ENCODE measurements at places on chromosomes 1 and 21.

- DNase-seq = no peak
Measured at GRCh38 chr1:247330548-247331171, 1.0 kb downstream of the ZNF496 start.

GRCh38 chr1:184215274-184215925, 163.9 kb downstream of the TSEN15 start:
- no peak for DNase-seq

DNA sequence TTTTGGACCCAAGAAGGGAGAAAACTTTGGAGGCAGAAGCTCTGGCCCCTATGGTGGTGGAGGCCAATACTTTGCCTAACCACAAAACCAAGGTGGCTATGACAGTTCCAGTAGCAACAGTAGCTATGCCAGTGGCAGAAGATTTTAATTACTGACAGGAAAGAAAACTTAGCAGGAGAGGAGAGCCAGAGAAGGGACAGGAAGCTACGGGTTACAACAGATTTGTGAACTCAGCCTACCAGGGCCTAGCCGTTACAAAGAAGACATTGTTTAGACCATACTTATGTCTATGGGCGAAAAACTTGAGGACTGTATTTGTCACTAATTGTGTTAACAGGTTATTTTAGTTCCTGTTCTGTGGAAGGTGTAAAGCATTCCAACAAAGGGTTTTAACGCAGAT, 10.4 kb upstream of the ACOT11 start:
- no peak for DNase-seq

DNA sequence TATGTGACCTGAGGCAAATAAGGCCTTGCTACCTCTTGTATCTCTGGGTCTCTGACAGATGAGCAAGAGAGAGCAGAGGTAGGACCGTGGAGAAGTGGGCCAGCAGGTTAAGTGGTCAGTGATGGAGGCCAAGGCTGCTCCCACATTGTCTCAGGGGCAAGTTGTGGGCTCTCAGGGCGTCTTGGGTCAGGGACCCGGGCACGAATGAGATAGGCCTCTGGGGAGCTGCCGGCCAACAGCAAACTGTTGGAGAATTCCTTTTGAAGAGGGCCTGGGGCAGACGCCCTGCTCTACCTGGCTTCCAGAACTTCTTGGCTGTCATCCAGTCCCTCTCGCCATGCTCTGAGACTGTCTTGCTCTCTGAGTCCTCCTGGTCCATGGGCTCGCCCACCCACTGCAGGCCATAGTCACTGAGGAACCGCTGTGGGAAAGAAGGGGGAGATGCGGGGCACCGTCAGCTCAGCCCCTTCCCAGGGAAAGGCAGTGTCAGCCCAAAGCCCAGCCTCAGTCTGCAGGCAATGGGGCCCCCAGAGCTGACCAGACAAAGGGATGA, 12.4 kb downstream of the UBXN11 start:
- DNase-seq = no peak

- DNase-seq = no peak
Measured at GRCh38 chr1:112325504-112325903, 70.5 kb upstream of the CTTNBP2NL start.

DNA sequence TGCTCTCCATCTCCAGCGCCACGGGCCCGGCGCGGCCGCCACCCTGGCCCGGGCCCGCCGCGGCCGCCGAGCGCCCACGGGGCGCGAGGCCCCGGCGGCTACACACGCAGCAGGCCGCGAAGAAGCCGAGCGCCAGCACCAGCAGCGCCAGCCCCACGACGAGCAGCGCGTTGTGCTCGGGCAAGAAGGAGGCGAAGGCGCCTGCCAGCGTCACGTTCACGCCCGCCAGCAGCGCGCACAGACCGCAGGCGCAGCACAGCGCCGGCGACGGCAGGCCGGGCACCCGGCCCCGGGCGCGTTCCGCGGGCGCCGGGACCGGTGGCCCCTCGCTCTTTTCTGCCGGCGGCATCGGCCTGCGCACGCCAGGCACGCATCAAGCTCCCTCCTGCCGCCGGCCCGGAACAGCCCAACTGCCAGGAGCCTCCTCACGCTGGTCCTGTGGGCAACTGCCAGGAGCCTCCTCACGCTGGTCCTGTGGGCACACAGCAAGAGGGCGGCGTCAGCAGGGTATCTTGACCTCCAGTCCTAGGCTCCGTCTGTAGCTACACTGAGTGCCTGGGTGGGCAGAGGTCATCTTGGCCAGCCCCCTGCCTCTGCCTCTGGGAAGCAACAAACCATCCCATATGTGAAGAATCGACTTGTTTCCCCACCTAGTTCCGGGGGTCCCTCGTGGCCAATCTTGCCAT, 18.1 kb downstream of the KNCN start:
- DNase-seq = no peak

- no peak for DNase-seq
Measured at GRCh38 chr21:40595806-40596205, 251.2 kb downstream of the DSCAM start.

GRCh38 chr1:37514350-37515184, at the start of gene MEAF6:
Gene MEAF6, minus strand, starts transcription at chr1:37514766. Its CDS starts 20 bp downstream, at chr1:37514746.
- peak; percentile 69 for DNase-seq

- no peak for DNase-seq
Measured at GRCh38 chr1:24385160-24385940, 28.2 kb downstream of the STPG1 start.

DNA sequence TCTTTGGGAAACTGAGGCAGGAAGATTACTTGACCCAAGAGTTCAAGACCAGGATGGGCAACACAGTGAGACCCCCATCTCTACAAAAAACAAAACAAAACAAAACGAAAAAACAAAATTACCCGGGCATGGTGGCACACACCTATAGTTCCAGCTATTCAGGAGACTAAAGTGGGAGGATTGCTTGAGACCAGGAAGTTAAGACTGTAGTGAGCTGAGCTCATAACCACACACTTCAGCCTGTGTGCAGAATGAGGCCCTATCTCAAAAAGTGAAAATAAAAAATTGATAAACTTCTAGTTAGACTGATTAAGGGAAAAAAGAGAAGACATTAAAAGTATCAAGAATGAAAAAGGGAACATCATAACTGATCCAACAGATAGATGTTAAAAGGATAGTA, 154.0 kb downstream of the RHOU start:
- no peak for DNase-seq

DNA sequence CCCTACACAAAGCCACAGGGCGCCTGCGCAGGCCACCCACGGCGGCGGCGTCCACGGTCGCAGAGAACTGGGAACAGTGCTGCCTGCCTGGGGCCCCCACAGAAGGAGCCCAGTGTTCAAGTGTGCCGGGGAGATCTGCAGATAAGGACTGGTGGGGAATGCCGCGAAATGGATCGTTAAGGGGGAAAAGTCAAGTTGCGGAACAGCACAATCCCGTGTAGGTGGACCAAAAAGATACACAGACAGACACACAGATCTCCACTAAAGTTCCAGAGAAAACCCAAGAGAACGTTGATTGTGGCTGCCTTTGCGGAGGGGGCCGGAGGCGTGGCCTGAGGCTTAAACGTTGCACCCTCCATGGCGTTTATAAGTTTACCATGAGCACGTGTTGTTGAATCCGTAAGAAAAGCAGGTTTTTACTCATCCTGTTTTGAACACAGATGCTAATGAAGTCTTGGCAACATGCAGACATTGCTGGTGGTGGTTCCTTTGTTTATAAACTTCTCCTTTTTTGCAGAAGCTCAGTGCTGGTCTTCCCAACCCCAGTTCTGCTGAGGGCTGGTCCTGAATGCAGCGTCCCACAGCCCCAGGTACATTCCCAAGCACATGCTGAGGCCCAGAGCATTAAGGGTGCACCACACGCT, 4.1 kb downstream of the SPATC1L start:
- DNase-seq = no peak

DNA sequence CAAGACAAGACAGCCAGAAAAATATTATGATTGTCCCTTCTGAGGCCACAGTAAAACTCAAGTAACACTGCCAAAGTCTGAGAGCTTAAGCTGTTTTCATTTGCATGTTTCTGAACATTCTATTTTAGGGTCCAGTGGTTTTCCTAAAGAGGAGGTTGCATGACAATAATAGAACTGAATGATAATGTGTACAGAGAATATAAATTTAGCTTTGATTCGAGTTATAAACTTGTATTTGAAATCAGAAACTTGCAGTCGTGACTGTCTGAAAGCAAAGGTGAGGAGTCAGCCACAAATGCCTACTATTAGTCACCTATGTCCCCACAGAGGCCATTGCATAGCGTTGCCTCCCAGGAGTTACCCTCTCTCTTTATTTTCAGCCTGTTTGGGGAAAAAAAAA, 363.1 kb upstream of the ADGRL2 start:
- DNase-seq = no peak

DNA sequence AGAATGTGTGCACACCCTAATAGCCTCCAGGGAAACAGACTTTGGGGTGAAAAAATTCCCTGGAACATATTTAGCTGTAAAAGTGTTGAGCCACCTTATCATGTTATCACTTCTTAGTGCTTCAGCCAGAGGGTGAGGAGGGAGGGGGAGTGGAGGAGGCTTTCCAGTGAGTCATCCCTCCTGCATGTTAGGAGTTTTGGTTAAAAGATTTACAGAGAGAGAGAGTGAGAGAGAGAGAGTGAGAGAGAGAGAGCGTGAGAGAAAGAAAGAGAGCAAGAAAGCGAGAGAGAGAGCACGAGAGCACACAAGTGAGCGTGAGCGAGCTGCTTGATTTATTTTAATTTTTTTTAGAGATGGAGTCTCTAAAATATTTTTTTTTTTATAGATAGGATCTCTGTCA, 13.5 kb upstream of the CACNA1E start:
- DNase-seq = peak; percentile 61

DNA sequence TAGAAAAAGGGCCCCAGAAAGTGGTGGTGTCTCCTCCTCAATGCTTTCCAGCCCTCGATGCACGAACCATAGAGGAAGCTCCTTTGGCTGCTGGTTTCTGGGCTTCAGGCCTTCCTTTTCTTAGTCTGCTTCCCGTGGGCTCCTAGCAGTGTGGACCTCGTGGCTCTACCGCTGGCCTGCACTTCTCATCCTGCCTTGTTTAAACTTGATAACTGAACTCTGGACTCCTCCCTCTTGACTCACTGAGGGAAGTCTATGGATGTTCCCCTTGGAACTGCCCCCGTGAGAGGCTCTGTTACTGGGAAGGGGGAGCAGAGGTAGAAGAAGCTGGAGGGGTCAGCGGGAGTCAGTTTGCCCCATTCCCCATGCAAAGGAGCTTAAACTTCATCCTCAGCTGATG, 75.3 kb upstream of the WDR26 start:
- no peak for DNase-seq

DNA sequence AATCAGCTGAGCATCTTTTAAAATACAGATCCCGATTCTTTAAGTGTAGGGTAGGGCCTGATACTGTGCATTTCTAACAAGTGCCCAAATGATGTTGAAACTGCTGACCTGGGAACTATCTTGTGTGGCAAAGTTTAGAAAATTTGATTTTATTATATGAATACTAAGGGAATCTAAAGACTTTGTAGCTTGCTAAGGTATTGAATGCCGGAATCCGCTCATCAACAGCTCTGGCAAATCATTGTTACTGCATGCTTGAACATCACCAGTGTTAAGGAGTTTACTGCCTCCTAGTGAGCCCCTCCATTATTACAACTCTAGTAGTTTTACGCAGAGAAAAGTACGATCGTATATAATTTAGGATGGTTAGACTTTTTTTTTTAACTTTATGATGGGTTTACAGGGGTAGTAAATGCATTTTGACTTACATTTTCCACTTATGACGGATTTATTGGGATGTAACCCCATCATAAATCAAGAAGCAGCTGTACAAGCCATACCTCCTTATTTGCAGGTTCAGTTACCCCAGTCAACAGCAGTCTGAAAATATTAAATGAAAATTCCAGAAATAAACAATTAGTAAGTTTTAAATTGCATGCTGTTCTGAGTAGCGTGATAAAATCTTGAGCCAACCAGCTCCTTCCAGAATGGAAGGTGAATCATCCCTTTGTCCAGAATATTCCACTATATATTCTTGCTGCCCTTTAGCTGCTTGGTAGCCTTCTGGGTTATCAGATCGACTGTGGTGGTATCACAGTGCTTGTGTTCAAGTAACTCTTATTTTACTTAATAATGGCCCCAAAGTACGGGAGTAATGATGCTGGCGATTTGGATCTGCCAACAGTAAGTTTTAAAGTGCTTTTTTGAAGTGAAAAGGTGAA, 892 bp downstream of the TYW3 start:
- peak; percentile 49 for DNase-seq

- DNase-seq = no peak
Measured at GRCh38 chr1:46492871-46493270, 3.2 kb downstream of the DMBX1 start.

GRCh38 chr1:109273570-109274288, 9.2 kb downstream of the PSRC1 start:
- DNase-seq = no peak

DNA sequence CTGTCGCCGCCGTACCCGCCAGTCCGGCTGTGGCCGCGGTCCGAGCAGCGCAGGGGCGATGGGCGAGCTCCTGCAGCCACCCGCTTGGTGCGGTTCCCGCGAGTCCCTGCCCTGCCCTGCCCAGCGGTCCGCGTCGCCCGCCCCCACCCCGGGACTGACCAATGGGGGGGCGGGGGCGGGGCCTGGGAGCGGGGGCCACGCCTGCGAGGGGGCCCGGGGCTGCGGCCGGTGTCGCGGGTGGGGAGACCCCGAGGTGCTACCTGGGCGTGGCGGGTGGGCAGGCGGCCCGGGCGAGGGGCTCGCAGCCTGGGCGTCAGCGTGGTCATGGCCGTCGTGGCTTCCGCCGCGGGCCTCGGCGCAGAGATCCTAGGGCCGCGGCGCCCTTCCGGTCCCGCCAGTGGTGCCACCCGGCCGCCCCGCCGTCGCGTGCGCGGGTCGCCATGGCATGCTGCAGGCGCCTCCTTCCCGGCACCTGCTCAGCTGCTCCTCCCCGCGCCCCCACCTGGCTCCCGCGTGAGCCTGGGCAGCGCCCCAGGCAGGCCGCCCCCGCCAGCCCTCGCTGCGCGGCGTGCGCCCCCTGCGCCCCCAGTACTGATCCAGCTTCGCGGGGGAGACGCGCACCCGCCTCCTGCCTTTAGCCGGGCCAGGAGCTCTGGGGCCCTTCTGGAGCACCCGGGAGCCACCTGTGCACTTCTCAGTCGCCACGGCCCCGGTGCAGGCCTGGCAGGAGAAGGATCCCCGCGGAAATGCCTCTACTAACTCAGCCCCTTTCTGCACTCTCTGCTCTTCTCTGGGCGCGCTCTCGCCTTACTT, at the start of gene BMP8B:
Gene BMP8B (minus strand): TSS at position 108 of the 813 bp plus-strand sequence. CDS start 380 bp downstream, outside the sequence.
- DNase-seq = peak; percentile 13

DNA sequence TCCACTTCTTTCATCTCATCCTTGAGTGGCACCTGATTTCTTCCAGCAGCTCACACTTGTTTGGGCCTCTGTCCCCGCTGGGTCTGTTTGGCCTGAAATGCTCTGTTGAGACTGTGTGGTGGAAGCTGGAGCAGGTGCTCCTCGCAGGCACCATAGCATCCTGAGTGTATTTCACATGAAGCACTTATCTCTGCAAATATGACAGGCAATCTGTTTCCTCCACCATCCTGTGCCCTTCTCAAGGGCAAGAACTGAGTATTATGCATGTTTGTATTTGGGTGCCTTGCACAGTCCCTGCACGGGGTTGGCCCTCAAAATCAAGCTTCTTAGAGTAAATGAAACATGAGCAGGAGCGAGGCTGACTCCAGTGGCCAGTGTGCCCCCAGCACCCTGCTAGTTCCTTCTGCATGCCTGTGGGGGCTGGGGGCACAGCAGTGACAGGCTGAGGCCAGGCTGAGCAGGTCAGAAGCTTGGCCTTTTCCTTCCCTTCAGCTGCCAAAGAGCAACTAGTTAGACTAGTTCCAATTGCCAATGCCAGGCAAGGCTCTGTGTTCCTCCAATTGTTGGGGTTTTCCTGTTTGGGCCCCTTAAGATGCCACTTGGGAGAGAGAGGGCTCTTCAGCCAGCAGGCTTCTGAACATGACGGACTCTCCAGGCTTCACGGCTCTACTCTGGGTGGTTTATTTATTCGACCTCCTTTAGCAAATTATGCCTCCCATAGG, 129.6 kb upstream of the ATP1A1 start:
- DNase-seq = no peak

- no peak for DNase-seq
Measured at GRCh38 chr1:2891923-2892448, 90.5 kb upstream of the TTC34 start.
